Activated CD4-positive, CD25-positive, alpha-beta regulatory T cell treated with anti-CD3 and anti-CD28 coated beads, Interleukin-2, amount 50 U/mL, for 16 hours (primary cell): ENCODE measurements at places on chromosomes 13 and 19.

DNA sequence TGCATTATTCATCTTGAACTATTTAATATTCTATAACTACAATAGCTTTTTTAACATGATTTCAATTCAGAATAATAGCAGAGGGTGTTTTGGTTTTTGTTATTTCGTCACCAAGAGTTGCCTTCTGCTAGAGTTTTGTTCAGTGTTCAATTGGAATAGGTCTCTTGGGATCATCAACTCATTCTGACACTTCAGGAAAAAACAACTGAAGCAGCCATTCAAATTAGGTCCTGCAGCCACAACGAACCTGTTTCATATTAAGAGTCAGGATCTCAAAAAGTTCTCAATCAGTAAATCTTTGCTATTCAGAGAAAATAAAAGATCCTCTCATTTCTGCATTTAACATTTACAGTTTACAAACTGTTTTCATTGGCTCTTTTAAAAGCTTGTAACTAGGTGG is 2.4 kb upstream of the CHAMP1 start:
- DNase-seq = no peak

- DNase-seq = no peak
These were observed 802 bp downstream of the BCAM start for GRCh38 chr19:44809577-44810233.

- DNase-seq = no peak
These were observed 182.8 kb downstream of the MAB21L1 start for GRCh38 chr13:35293579-35294226.

- no peak for DNase-seq
These were observed 580.6 kb downstream of the LMO7 start for GRCh38 chr13:76216729-76217128.

- no peak for DNase-seq
These were observed 4.1 kb upstream of the CD79A start for GRCh38 chr19:41872775-41873647.

DNA sequence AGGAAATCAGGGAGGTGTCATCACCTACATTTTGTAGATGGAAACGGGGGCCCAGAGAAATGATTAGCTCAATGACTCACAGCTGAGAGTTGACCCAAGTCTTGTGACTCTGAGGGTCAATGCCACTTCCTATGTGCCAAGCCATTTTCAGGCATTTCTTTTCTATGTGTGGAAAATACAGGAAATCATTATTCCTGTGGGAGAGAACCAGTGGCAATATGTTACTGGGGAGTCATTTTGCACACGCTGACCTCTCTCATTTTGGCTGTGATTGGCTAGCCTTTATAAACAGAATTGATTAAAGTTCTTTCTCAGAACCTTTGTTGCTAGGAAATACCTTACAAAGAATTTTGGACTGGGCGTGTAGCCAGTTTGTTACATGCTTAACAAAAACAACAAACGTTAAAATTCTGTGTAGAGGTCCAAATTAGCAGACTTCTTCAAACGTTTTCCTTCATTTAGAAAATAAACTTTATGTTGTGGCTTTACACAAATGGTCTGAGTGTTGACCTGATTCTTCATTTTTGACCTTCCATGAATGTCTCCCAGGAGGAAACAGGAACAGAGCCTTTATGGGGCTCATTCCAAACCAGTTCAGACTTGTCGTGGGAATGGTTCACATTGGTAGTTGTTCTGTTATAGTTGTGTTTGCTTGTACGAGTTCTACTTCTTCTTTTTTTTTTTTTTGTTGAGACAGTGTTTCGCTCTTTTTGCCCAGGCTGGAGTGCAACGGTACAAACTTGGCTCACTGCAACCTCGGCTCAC is 11.4 kb downstream of the PCCA start:
- no peak for DNase-seq

GRCh38 chr19:15588265-15588664 is 26.8 kb upstream of the CYP4F8 start:
- DNase-seq = no peak

- DNase-seq = no peak
These were observed 435 bp downstream of the KLK11 start for GRCh38 chr19:51025809-51026553.

GRCh38 chr13:114035583-114036531 is 62.0 kb upstream of the C13orf46 start:
- DNase-seq = no peak

GRCh38 chr13:32059511-32059984 is 28.0 kb downstream of the FRY start:
- no peak for DNase-seq

DNA sequence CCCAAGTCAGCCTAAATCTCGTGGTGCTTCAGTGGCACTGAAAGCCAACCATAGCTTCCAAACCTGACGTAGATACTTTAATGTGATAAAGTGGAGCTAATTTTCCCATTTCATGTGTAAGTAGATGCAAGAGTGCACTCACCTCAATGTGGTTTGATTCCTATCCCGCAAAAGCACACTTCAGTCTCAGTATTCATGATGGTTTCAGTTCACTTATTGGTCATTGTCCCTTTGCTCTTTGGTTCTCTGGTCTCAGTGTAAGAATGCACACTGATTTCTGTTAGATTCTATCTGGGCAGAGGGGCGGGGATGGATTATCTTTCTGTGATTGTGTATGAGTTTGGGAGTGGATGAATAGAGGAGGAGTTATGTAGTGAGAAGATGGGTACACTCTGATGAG is 340.6 kb downstream of the KCNRG start:
- DNase-seq = no peak

DNA sequence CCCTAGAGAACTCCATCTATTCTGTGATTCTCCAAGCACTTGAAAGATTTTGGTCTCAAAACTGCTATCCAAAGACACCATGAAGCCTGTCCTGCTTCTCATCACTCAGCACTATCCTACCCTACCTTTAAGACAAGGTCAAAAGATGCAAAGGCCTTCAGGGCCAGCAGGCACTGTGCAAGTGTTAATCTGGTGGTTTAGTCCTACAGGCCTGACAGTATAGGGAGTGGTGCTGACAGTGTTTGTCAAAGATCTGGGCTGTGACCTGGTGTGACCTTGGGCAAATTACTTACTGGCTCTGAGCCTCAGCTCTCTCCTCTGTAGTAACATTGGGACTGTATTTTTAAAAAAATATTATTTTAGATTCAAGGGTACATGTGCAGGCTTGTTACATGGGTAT is 28.0 kb downstream of the SIAH3 start:
- no peak for DNase-seq

- no peak for DNase-seq
These were observed 37.7 kb downstream of the LHFPL6 start for GRCh38 chr13:39565036-39565949.

- no peak for DNase-seq
These were observed 386.8 kb upstream of the DACH1 start for GRCh38 chr13:72253754-72254153.

- no peak for DNase-seq
These were observed 35.8 kb upstream of the MEDAG start for GRCh38 chr13:30870049-30870884.

DNA sequence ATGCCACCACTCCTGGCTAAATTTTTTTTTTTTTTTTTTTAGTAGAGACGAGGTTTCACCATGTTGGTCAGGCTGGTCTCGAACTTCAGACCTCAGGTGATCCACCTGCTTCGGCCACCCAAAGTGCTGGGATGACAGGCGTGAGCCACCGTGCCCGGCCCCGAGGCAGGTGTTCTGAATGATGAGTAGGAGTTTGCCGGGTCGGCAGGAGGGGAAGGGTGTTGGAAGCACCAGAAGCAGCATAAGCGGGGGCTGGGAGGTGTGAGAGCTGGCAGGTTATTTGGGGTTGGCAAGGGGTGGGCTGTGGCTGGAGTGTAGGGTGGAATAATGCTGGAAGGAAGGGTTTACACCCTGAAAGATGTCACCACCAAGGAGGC is 1.8 kb downstream of the SPPL2B start:
- no peak for DNase-seq

- no peak for DNase-seq
These were observed at the start of gene SLC17A7 for GRCh38 chr19:49441210-49441959. SLC17A7 (minus strand) TSS chr19:49441527; CDS start chr19:49441379, 148 bp downstream.

DNA sequence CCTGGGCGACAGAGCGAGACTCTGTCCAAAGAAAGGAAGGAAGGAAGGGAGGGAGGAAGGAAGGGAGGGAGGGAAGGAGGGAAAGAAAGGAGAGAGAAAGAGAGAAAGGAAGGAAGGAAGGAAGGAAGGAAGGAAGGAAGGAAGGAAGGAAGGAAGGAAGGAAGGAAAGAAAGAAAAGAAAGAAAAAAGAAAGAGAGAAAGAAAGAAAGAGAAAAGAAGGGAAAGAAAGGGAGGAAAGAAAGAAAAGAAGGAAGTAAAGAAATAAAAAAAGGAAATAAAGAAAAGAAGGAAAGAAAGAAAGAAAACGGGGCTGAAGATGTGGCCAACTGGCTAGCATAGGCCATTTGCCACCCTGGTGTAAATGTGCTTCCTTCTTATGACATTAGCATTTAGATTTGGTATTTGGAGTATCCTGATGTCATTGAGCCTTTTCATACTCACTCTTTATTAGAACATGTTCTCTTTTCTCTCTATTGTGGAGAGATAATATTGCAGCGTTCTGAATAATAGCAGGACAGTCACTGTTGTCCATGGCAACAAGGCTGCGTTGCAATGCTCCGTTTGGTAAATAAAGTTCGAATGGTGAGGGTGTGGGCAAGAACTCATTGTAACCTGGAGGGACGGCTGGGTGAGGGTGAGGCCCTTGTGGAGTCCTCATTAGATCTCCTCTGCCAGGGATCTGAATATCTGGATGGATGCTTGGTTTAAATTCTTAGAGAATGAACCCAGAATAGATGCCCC is 173.9 kb upstream of the UBL3 start:
- DNase-seq = no peak

DNA sequence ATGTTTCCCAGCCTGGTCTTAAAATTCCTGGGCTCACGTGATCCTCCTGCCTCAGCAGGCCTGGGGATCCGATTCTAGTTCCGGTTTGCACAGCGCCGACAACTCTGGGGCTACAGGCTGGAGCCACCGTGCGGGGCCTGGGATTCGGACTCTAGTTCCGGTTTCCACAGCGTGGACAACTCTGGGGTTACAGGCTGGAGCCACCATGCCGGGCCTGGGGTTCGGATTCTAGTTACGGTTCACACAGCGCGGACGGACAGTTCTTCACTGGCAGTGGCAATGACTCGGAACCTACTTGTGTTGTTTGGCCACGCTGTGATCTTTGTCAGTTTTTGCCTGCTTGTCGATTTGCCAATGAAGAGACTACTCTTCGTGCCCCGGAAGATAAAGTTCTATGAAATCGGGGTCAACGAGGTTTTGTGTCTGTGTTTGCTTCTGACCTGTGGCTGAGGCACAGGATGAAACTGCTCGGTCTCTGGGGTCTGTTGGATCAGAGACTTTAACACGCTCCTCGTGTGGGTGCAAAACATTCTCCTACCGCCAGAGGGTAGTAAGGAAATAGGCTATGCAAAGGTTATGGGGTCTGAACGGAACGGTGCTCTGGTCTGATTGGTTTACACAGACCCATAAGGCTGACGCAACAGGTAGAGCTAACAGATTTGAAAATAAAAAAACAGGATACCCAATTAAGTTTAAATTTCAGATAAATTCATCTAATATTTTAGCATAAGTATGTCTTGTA is 12.1 kb upstream of the ZSCAN1 start:
- DNase-seq = no peak

- no peak for DNase-seq
These were observed 14.0 kb upstream of the KPTN start for GRCh38 chr19:47497821-47498520.

- DNase-seq = no peak
These were observed 8.4 kb downstream of the CLASRP start for GRCh38 chr19:45047188-45047797.

GRCh38 chr19:48148576-48148975 is 21.6 kb downstream of the LIG1 start:
- DNase-seq = no peak

DNA sequence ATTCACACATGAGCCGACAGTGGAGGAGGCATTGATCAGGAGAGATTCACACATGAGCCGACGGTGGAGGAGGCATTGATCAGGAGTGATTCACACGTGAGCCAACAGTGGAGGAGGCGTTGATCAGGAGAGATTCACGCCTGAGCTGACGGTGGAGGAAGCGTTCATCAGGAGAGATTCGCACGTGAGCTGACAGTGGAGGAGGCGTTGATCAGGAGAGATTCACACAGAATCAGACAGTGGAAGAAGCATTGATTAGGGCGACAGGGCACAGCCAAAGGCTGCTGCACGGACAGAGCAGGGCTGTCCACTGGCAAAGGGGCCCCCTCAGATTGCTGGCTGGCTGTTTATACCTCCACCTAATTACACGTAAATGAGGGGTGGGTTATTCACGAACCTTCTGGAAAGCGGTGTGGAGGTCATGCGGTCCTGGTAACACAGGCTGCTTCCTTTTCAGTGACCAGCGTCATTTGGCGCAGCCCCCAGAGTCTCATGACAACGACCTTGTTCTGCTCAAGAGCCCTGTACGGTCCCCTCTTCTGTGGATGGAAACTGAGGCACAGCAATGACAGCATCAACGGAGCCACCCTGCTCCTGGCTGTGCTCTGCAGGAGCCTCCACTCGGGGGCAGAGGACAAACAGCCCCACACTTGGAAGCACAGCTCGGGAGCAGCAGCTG is 50.6 kb upstream of the GAS6 start:
- DNase-seq = no peak

- no peak for DNase-seq
These were observed 17.9 kb downstream of the GPR183 start for GRCh38 chr13:99289271-99289670.

GRCh38 chr19:27777726-27778125 is 1435.2 kb downstream of the UQCRFS1 start:
- no peak for DNase-seq

DNA sequence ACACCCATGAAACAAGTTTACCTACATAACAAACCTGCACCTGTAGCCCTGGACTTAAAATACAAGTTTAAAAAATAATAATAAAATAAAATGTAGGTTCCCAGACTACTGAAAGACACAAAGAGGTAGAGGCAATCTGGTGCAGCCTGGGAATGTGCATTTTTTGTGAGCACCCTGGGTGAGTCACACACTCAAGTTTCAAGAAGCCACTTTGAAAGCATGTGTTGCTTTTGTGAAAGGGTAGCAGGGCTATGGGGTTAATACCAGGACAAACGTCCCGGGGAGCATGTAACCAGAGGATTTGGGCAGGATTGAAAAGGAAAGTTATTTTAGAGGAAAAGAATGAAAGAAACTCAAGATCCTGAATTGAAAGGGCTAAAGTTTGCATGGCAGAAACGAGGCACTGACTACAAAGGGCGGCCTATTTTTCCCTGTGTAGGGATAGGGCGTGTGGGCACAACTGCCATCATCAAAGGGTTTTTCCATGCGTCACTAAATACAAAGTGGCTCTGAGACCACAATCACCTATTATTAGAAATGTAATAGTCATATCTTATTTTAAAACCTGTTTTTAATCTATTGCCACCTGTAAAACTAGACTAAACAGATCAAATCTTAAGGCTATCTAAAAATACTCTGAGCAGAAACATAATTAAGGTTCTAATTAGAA is 314.9 kb downstream of the COG6 start:
- no peak for DNase-seq

GRCh38 chr19:6744381-6745301 is 5.2 kb downstream of the TRIP10 start:
- no peak for DNase-seq
